ENCODE measurements at places on chromosomes 7 and 10. TPM values are rescaled to one million over a fixed set of nuclear protein-coding genes. Genes with fewer than 3 reads are reported as not detected.

GRCh38 chr7:47946581-47947354 lies 1.5 kb downstream of the PKD1L1 start:
- H3K36me3 ChIP-seq, result no peaks in the 10 kb centered on the region
- H3K27ac ChIP-seq, result no peak overlapping the region
- no peak overlapping the region for H3K4me3 ChIP-seq
- no peaks in the 10 kb centered on the region for H3K27me3 ChIP-seq
- no peak for DNase-seq

- H3K27me3 ChIP-seq, result no peaks in the 10 kb centered on the region
- no peaks in the 10 kb centered on the region for H3K4me1 ChIP-seq
- H3K36me3 ChIP-seq, result peaks cover 3% of the 10 kb centered on the region
- H3K4me3 ChIP-seq, result no peak overlapping the region
- DNase-seq, result no peak
Observed at GRCh38 chr7:2255145-2256139, 13.4 kb downstream of the NUDT1 start.

- H3K27ac ChIP-seq, result no peak overlapping the region
- H3K36me3 ChIP-seq, result no peaks in the 10 kb centered on the region
Observed at GRCh38 chr7:47601119-47601880, 19.4 kb upstream of the TNS3 start.

DNA sequence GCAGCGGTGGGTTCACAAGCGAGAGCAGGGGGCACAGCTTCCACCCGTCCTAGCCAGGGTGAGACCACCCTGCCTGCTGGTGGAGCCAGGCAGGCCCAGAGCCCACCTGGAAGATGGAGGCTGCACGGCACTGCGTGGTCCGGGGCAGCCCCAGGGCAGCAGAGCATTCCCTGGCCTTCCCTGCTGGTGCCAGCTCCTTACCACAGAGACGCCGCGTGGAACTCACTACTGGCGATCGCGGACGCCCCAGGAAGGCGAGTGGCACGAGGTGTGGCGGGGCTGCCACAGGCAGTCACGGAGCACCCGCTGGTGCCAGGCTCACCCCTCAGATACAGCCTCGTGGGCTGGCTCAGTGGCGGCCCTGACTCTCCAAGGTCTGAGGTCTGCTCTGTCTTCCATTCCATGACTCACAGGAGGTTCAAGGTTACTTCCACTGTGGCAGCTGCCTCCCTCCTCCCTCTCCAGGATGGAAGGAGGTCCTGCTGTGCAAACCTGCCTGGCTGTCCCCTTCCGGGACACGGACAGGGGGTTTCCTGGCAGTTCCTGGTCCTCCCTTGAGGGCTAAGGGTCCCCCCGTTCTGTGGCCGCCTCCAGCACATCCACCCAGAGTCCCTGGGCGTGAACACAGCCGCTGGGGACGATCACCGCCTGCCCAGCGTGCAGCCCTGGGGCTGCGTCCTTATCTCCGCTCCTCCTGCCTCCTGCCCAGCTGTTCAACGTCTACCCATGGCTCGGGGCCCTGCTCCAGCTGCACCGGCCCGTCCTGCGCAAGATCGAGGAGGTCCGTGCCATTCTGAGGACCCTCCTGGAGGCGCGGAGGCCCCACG lies 3.1 kb downstream of the CYP2W1 start:
- no peak overlapping the region for H3K4me3 ChIP-seq
- no peak overlapping the region for H3K27ac ChIP-seq
- no peaks in the 10 kb centered on the region for H3K27me3 ChIP-seq
- H3K4me1 ChIP-seq, result peaks cover 31% of the 10 kb centered on the region

OR6V1 gene
- total RNA-seq, result not detected

DNA sequence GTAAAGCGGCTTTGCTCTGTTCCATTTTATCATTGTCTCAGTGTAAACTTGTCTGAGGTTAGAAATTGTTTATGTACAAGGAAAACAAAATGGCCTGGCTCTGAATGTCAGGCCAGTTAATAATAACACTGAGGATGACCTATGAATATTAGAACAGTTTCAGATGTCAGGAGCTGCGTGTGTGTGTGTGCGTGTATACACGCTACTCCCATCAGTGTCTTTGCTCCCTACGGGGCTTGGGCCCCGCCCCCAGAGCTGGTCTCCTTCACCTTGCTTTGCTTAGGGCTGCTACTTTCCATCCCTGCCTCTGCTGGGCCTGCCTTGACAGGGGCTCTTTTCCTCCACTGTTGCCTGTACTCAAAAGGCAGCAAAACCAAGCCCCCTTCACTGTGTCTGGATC lies 142.3 kb upstream of the BET1 start:
- no peak for DNase-seq
- H3K27me3 ChIP-seq, result no peaks in the 10 kb centered on the region
- no peaks in the 10 kb centered on the region for H3K36me3 ChIP-seq
- H3K4me1 ChIP-seq, result no peaks in the 10 kb centered on the region

DNA sequence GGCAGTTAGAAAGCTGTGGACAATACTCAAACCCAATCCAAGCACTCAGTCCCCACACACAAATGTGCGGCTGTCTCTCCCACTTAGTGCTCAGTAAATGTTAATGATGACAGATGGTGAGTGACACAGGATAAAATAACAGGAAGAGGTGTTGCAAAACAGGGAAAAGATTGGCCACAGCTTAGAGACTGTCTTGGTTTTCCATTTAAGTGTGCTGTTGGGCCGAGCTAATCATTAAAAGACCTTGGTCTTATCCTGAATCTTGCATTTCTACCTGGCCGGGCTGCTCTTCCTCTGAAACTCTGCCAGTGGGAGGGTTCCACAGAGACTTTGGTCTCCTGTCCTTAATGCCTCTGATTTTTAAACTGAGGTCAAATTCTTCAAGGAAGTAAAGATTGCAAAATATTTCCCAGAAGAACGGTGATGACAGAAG lies 113.1 kb upstream of the RNF32 start:
- peaks cover 12% of the 10 kb centered on the region for H3K4me1 ChIP-seq
- no peaks in the 10 kb centered on the region for H3K27me3 ChIP-seq
- no peak overlapping the region for H3K27ac ChIP-seq
- no peak overlapping the region for H3K4me3 ChIP-seq
- DNase-seq, result no peak

LIPK gene
- not detected for total RNA-seq

GRCh38 chr7:151763420-151763984 lies 113.4 kb downstream of the PRKAG2 start:
- H3K36me3 ChIP-seq, result no peaks in the 10 kb centered on the region
- no peaks in the 10 kb centered on the region for H3K27me3 ChIP-seq
- H3K4me1 ChIP-seq, result no peaks in the 10 kb centered on the region
- DNase-seq, result no peak
- no peak overlapping the region for H3K27ac ChIP-seq

GRCh38 chr7:51602376-51602775 lies 285.8 kb upstream of the COBL start:
- H3K4me3 ChIP-seq, result no peak overlapping the region
- no peak overlapping the region for H3K27ac ChIP-seq
- no peaks in the 10 kb centered on the region for H3K4me1 ChIP-seq

- no peak for DNase-seq
- no peaks in the 10 kb centered on the region for H3K4me1 ChIP-seq
- H3K27me3 ChIP-seq, result no peaks in the 10 kb centered on the region
- no peak overlapping the region for H3K27ac ChIP-seq
- no peak overlapping the region for H3K4me3 ChIP-seq
Observed at GRCh38 chr10:132746801-132747625, 38.9 kb downstream of the NKX6-2 start.

TRPV5 gene
- not detected for total RNA-seq

- H3K4me3 ChIP-seq, result no peak overlapping the region
- H3K36me3 ChIP-seq, result no peaks in the 10 kb centered on the region
- DNase-seq, result no peak
- H3K4me1 ChIP-seq, result peaks cover 5% of the 10 kb centered on the region
Observed at GRCh38 chr10:103766751-103767505, 88.4 kb downstream of the SH3PXD2A start.

DNA sequence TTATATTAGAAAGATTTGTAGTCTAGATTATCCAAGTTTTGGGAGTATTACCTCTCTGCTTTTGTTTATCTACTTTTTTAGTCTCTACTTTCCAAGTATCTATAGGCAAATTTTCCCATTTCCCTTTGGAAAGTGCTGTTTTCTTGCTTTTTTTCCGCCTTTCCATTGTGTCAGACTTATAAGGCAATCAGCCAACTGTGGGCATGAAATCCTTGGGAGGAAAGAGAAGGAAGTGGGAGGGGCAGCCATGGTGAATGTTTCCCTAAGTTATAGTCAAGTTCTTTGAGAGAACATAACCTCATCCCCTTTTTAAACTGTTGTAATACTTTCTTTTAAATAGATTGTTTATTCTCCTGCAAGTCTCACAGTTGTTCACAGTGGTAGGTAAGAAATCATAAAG lies 52.6 kb downstream of the PTEN start:
- peaks cover 39% of the 10 kb centered on the region for H3K4me1 ChIP-seq
- H3K36me3 ChIP-seq, result no peaks in the 10 kb centered on the region
- H3K27ac ChIP-seq, result no peak overlapping the region
- H3K4me3 ChIP-seq, result no peak overlapping the region
- no peaks in the 10 kb centered on the region for H3K27me3 ChIP-seq

GRCh38 chr10:52540479-52540984 lies 226.5 kb downstream of the DKK1 start:
- no peak overlapping the region for H3K27ac ChIP-seq
- DNase-seq, result no peak
- H3K36me3 ChIP-seq, result no peaks in the 10 kb centered on the region
- H3K27me3 ChIP-seq, result no peaks in the 10 kb centered on the region
- H3K4me3 ChIP-seq, result no peak overlapping the region

All from body of pancreas (tissue), 4 donors.